ENCODE measurements at places on chromosomes 3 and 15.

GRCh38 chr3:66620296-66620695 is 119.5 kb upstream of the LRIG1 start:
- no peak for DNase-seq

GRCh38 chr3:122938783-122939425 is 88.7 kb downstream of the SEMA5B start:
- DNase-seq, result no peak

GRCh38 chr3:171561596-171562323 is 101.6 kb upstream of the TNIK start:
- DNase-seq, result no peak

DNA sequence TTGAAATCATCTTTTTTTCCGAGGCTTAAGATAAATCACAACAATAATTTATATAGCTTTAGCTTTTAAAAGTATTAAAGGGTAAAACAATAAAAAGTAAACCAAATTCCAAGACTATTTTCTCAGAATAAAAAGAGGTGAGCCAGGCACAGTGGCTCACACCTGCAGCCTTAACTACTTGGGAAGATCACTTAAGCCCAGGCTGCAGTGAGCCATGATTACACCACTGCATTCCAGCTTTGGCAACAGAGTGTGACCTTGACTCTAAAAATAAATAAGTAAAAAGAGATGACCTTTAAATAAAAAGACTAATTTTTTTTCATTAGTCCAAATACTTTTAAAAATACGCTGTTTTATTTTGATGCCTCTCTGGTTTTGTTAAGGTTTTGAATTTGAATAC is 54.4 kb downstream of the C3orf80 start:
- DNase-seq, result no peak
